Spleen (tissue), 13 donors: ENCODE measurements at places on chromosomes 6 and 20. TPM values are rescaled to one million over a fixed set of nuclear protein-coding genes. Genes with fewer than 3 reads are reported as not detected.

GRCh38 chr20:37111926-37112455 is 16.2 kb upstream of the RBL1 start:
- no peak for DNase-seq

DNA sequence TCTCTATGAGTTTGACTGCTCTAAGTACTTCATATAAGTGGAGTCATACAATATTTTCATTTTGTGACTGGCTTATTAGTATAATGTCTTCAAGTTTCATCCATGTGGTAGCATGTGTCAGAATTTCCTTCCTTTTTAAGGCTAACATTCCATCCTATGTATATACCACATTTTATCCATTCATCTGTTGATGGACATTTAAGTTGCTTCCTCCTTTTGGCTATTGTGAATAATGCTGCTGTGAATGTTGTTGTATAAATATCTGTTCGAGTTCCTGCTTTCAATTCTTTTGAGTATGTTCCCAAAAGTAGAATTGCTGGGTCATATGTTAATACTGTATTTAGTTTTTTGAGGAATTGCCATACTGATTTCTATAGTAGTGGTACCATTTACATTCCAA is 79.5 kb downstream of the PTPRA start:
- no peak for DNase-seq

- no peak for DNase-seq
These were observed 514.3 kb upstream of the IRAK1BP1 start for GRCh38 chr6:78353040-78353439.

DNA sequence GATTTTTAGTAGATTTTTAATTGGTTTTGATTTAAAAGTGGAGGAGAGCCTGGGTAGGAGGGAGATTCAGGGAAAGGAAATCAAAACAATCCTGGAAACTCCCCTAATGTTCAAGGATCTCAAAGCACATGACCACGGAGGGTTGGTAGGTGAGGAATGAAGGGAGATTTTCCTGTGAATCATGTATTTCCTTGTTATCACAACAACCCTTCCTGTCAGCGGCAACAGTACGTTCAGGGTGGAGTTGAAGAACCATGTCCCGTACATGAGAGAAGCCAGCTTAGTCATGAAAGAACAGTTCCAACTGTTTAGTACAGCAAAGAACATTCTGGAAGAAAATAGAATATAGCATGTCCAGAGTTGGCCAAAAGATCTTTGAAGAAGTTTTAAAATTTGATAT is 79.4 kb upstream of the SCAF8 start:
- no peak for DNase-seq

The LTV1 gene
- total RNA-seq = 13.5 TPM

- DNase-seq = no peak
These were observed 35.9 kb downstream of the DUSP22 start for GRCh38 chr6:328136-328670.

GRCh38 chr6:67914419-67914818 is 720.7 kb upstream of the ADGRB3 start:
- no peak for DNase-seq

DNA sequence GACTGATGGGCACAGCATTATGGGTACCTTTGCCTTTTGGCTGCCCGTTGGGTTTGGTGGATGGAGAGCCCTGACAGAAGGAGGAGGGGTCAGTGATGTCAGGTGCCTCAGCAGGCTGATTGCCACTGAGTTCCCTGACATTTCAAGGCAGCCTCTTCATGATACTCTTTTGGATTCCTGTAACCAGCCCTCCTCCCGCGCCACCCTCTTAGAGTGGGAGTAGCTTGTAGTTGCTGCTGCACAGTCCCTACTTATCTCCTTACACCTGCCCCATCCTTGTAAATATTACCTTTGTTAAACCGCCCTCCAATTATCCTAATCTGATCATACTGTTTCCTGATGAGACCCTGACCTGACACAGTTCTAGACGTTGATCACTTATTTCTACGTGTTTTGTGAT is 140.0 kb downstream of the CFAP61 start:
- DNase-seq = no peak

- no peak for DNase-seq
These were observed 77.9 kb upstream of the ID4 start for GRCh38 chr6:19759117-19759880.

GRCh38 chr20:35451295-35451694 is 4.1 kb upstream of the CEP250 start:
- no peak for DNase-seq

The EYA2 gene
- total RNA-seq = not detected

DNA sequence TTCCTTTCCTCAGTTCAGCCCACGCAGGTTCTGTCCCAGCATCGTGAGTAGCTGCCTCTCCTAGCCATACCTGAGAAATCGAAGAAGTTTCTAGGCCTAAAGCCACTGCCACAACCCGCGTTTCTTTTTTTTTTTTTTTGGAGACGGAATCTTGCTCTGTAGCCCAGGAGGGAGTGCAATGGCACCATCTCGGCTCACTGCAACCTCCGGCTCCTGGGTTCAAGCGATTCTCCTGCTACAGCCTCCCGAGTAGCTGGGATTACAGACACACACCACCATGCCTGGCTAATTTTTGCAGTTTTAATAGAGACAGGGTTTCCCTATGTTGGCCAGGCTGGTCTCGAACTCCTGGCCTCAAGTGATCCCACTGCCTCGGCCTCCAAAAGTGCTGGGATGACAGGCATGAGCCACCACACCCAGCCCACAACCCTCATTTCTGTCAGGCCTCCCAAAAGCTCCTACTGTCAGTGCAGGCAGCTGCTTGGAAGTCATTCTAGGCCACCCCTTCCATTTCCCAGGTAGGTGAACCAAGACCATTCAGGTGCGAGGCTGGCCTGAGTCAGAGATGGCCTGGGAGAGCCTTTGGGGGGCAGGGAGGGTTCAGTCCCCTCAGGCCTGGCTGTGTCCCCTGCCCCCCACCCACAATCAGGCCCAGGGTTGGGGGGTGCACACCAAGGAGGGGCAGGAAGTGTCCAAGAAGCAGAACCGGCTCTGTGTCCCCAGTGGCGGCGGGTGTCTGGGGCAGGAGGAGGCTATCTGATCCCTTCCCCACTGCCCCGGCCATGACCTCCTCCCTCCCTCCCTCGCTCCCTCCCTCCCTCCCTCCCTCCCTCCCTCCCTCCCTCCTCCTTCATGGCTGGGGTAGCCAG is 47.2 kb downstream of the NOL4L start:
- DNase-seq = peak; percentile 83
